ENCODE measurements at places on chromosomes 7 and 10.
A peak's percentile ranks its signal among the peaks of the same experiment; 100 is the strongest.

- peak; percentile 51 for DNase-seq
Observed at GRCh38 chr10:4686644-4686996, 139.4 kb upstream of the AKR1E2 start.

DNA sequence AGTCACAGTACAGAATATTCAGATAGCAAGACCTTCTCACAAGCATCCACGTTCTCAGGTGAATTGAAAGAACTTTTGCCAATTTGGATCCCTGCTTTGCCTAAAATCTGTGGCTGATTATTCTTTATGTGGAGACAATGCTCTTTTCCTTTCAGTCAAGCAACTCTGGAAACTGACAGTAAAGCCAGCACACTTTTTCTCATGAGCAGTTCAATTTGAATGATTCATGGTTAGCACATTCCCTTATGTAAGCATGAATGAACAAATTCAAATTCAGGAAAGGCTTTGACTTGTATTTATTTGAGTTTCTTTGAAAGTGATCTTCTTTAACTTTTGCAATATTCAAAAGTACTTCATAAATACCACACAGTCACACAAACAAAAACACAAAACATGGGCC, 57.6 kb downstream of the MEOX2 start:
- no peak for DNase-seq

GRCh38 chr10:131427281-131427680, 115.8 kb upstream of the TCERG1L start:
- peak; percentile 22 for DNase-seq

- DNase-seq = no peak
Observed at GRCh38 chr10:104317269-104317710, 21.0 kb downstream of the ITPRIP start.

DNA sequence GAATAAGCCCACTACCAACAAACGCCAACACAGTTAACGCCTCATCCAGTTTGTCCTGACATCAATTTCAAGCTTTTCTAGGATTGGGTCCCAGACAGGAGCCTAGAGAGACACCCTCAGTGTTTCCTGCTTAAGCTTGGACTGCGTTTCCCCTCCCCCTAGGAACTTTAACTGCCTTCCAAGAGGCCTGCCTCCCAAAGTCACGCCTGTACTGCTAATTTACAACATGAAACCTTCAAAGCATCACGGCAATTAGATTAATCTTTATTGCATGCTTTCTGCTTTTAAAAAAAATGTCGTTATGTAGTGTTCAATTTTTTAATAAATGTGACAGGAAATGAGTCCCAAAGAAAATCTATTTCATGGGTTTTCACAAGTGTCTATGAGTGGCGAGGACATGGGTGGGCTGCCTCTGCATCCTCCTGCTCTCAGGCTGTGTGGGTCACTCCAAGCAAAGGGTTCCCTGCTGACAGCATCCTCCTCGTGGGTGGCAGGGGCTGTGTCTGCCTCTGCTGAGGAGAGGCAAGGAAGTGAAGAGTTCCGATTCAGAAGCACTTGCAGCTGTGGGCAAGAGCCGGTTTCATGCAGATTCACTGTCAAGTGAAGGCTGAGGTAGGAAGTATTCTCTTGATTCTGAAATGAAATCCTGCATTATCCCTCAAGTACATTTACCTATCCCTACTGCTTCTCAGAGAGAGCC, 193.0 kb upstream of the KMT2E start:
- no peak for DNase-seq

DNA sequence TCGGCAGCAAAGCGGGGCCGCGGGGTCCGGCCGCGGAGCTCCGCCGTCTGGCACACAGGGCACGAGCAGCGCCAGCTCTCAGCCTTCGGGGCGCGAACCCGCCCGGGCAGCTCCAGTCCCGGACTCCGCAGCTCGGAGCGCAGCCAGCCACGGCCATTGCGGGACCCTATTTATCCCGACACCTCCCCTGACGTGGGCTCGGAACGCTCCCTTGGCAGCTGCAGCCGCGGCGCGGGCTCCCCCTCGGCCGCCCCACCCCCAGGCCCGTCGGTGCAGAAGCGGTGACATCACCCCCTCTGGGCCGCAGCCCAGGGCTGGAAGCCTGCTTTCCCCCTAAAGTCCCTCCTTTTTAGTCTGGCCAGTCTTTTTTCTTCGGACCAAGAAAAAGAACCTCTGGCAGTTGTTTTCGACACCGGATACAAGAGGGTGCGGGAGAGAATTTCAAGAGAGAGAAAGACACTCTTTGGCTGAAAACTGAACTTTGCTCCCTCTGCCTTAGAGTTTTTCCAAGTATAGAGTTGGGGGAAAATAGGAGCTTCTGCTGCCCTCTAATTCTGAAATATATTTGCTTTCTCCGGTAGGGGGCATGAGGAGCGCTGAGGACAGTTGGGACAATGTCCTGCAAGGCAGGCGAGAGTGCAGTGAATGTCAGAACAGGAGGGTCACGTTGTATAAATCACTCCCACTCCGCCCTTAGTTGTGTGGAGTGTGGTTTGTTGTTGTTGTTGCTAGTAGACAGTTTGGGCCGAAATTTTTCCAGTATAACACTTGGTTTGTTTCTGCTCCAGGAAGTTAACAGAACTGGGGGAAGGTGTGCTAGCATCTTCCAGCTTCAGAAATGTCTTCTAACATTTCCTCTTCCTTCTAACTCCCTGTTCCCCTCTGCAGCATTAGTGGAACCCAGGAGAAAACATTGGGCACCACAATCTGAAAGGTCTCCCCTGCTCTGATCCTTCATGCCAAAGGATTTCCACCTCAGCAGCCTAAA, at the start of gene SFRP4:
Gene SFRP4 (minus strand): TSS at position 145 of the 988 bp plus-strand sequence. CDS start 280 bp downstream, outside the sequence.
- DNase-seq = peak; percentile 80

DNA sequence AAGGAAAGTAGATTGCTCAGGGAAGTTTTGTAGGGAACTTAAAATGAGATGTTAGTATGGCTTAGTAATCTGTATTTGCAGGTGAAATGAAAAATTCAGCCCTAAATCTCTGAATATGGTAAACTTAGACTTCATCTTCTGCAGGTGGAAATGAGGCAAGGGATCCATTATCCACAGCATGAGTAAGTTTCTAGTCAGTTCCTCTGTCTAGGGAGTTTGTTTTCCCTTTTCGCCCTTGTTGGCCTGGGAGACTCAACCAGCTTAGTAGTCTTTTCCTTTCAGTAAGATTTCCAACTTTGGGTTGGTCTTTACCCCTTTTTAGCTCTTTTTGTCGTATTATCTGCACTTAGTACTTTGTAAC, 65.6 kb downstream of the ZEB1 start:
- no peak for DNase-seq

- no peak for DNase-seq
Observed at GRCh38 chr7:145644426-145645134, 472.0 kb upstream of the CNTNAP2 start.

DNA sequence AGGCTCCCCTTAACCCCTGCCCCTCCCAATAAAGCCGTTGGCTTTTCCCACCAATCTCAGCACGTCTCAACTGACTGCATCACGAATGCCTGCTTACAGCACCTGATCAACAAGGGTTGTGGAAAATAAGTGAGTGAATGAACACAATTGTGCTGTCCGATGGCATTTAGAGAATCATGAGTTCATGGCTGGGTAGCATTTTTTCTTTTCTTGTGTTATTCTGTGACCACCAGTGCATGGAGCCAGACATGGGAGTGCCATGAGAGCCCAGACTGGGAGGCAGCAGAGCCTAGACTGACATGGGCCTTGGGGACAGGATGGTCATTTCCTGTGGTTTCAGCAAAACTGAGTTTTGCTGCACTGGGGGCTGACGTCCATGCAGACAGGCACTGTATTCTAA, 254.1 kb upstream of the IGFBP3 start:
- no peak for DNase-seq

DNA sequence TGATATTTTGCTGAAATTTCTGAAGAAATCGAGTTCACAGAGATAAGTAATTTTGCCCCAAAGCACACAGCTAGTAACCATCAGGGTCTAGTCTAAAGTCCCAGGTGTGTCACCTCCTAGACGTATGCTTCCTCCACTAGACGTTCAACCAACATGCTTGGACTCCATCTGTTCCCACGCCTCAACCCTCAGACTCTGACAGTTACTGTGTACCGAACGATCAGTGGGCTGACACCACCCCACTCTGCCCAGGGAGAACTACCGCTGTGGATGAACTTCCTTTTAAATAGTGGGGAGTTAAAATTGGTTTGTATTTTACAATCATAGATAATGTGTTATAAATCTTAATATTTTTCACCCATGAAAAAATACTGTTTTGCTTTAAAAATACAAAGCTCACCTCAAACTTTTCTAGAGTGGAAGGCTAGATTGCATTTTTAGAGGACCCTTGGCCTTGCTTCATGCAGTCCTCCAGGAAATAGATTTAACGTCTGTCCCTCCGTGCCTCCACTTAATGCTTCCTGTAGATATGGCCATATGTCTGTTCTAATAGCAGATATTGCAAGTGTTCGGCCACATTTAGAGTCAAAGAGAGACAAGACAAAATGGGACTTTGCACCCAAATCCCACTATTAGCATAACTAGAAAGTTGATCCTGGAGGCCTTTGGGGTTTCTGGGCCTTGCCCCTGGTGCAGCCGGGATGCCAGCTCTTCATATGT, 91.4 kb upstream of the ZPBP start:
- DNase-seq = no peak

- DNase-seq = no peak
Observed at GRCh38 chr10:63922468-63923284, 401.5 kb downstream of the REEP3 start.

- no peak for DNase-seq
Observed at GRCh38 chr7:150723467-150723866, 7.1 kb downstream of the GIMAP1 start.

GRCh38 chr7:111784296-111784695, 222.0 kb upstream of the IMMP2L start:
- no peak for DNase-seq

- DNase-seq = peak; percentile 34
Observed at GRCh38 chr10:70715853-70716795, 43.8 kb downstream of the ADAMTS14 start.

GRCh38 chr7:85748861-85749260, 562.0 kb upstream of the SEMA3D start:
- DNase-seq = peak; percentile 53

- no peak for DNase-seq
Observed at GRCh38 chr10:124703778-124704427, 40.3 kb downstream of the FAM53B start.

GRCh38 chr7:55475855-55476803, 96.2 kb downstream of the VOPP1 start:
- no peak for DNase-seq

GRCh38 chr7:135924302-135924701, 52.9 kb downstream of the MTPN start:
- no peak for DNase-seq

DNA sequence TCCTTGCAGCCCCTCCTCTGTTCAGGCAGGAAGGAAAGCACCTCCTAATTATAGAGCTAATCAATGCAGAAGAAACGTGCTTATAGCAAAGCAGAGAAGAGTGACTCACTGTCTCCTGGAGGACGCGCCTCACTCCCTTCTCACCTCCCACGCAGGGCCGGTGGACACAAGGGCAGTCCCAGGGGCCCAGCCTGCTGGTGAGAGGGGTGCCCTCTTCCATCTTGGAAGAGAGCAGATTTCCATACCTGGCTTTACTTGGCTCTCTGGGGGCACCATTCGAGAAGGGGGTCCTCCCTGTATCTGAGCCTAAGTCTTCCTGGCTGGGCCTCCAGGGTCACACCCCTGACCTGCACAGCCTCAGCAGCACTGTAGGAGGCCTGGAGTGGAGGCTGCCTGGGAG, 55.8 kb downstream of the RASGEF1A start:
- DNase-seq = no peak

GRCh38 chr10:101889256-101890210, 45.9 kb upstream of the KCNIP2 start:
- peak; percentile 38 for DNase-seq

DNA sequence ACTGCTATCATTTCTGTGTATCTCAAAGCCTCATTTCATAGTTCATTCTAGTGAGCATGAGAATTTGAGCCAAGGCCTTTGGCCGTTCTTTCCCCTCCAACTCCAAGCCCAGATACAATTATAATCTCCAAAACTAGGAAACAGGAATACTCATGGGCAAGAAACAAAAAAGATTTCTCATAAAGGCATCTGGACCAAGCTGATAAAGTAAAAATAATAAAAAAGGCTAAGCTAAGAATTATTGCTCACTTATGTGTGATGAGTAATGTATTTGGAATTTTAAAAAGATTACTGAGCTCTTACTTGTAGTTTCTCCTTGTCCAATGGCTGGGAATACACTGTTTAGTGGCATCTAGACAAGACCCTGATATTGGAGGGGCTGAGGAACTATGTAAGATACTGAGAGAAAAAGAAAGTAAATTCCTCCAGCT, 196.4 kb upstream of the POM121L12 start:
- peak; percentile 9 for DNase-seq

DNA sequence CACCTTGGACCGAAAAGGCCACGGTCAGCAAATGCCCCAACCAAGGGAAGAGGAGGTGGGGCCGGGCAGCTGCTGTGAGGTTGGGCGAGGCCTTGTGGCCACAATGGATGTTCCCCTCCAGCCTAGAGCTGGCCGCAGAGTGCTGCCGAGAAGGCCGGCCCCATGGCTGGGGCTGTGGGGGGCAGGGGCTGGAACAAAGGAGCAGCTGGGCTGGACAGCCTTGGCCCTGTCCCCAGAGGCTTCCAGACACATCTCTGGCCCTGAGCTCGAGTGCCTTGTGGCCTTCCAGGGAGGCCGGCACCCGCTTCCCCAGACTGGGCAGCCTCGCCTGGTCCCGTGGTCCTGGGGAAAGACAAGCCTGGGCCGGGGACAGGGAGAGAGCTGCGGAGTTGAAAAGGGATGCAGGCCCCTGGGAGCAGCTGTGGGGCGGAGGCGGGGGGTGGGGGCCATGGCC, 88.0 kb downstream of the PDGFA start:
- no peak for DNase-seq

DNA sequence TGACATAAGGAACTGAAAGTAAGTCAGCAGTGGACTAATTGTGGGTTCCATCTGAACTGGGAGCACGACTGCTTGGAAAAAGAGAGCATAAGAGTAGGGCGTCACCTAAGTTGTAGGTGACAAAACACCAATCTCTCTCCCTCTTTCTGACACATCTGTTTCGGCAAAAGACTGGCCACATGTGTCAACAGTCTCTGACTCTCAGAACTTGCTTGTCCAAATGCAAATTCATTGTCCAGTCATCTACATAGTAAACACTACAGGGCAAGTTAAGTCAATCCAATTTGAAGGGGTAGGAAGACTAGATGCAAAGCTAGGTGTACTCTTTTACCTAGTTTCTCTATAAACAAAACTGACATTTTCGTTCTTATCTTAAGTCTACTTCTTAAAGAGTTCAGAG, 87.7 kb downstream of the ZNF438 start:
- DNase-seq = no peak

DNA sequence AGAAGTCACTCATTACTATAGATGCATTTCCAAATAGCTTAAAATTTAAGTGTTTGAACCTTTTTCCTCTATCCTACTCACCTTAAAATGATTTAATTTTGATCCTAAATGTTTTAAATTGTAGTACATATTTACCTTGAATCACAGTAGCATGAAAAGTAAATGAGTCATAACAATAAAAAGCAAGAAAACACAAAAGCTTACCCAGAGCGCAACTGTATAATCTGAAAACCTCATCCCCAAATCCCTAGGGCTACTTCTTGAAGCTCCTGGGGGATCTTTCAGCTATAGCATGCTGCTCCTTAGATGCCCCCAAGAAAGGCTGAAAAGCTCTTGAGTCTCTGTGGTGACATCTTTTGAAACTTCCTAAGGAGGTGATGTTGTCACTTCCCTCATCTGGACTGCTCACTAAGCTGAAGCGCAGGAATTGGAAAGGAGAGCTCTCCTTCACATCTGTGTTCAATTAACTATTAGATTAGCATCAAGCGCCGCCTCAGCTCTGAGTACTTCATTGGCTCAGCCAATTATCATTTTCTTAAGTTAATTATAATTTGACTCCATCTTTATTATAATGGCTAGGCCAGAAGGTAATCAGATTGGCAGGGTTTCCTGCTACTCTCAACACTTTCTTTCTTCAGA, 60.2 kb downstream of the SEMA3E start:
- DNase-seq = no peak

Data from LoVo (cell line).